ENCODE measurements at places on chromosomes 3 and 15.

GRCh38 chr3:121793078-121793477, 41.8 kb downstream of the IQCB1 start:
- DNase-seq = no peak

- DNase-seq = no peak
These were observed 97.5 kb downstream of the IGF1R start for GRCh38 chr15:98745650-98746374.

DNA sequence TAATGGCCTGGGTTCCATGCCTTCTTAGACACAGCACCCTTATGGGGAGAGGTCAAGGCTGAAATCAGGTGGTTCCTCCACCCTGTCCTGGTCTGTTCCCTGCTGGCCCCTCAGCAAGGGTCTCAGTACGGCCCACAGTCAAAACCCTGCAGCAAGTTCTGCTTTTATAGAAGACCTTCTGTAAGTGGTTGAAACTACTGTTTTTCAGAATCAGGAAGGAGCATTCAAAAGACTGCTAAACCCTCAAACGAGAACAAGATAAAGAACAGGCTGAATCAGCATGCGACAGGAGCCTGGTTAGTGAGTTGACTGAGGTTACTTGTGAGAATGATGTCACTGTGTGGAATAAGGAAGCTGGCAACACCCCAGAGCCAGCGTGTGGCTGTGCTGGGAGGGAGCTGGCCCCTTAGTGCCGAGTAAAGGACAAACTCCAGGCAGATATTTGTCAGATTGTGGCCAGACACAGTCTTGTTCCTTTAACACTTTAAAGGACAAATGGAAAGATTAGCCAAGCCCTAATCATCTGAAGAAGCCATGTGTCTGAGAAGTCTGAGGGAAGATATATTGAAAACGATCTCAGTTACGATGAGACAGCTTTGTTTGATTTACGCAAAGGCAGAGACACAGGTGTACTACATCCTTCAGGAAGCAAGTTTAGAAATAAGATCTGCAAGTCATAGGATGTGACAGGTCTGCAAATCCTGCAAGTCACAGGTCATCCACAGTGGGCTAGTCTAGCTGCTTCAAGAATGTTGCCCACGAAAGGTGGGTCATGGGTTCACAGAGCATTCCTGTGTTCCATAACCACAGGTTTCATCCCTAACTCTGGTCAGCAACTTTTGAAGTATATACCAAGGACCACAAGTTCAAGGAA, 54.0 kb downstream of the B3GNT5 start:
- DNase-seq = peak; percentile 64

DNA sequence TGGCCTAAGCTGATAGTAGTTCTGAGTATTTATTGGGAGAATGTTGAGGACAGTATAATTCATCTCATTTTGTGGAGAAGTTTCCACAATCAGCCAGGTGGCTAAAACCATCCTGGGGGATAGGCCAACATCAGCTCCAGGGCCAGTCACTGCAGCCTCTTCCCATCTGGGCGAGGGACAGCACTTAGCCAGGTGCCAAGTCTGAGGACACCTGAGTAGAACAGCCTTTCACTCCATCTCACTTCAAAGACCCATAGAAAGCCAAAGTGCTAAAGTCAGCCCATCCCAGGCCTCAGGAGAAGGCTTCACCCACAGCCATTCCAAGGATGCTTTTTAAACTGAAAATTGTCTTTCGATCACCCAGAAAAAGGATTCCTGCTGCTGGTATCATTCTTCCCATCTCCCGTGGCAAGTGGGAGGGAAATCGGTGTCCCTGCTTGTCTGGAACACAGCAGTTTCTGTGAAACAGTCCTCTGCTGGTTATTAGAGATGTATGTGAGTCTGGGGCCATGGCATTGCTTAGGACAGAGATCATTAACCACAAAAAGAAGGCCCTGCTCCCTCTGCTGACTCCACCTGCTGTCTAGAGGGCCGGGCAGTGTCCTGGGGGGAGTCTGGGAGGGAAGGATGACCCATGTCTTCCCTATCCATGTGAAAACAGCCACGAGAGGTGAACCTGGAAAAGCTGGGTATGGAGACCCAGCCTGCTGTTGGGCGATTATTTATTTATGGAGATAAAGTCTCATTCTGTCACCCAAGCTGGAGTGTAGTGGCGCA, 9.6 kb downstream of the CALML4 start:
- DNase-seq = no peak

- DNase-seq = no peak
These were observed 696.3 kb downstream of the NR2F2 start for GRCh38 chr15:97026781-97027180.

DNA sequence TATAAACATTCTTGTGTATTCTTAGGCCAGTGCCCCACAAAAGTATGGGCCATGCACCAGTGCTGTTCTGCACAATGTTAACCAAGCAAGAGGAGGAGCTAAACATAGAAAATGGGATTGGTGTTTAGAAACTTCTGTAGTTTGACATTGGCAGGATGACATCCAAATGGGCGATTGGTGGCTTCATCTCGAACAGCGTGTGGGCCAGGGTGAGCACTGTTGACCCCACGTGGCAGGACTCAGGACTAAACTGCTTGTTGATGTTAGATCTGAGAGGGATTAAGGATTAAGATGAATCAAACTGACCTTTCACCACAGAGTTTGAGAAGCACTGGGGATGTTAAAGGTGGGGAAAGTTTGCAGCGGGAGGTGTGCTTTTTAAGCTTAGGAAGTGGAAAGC, 31.9 kb downstream of the ZNF710 start:
- DNase-seq = no peak

- DNase-seq = no peak
These were observed 9.3 kb downstream of the COLQ start for GRCh38 chr3:15512166-15512565.

- no peak for DNase-seq
These were observed 58.9 kb downstream of the TMEM41A start for GRCh38 chr3:185439745-185440466.

GRCh38 chr3:126158912-126159454, 21.4 kb downstream of the ALDH1L1 start:
- no peak for DNase-seq

- no peak for DNase-seq
These were observed 22.9 kb downstream of the CTXND1 start for GRCh38 chr15:80228959-80229610.

DNA sequence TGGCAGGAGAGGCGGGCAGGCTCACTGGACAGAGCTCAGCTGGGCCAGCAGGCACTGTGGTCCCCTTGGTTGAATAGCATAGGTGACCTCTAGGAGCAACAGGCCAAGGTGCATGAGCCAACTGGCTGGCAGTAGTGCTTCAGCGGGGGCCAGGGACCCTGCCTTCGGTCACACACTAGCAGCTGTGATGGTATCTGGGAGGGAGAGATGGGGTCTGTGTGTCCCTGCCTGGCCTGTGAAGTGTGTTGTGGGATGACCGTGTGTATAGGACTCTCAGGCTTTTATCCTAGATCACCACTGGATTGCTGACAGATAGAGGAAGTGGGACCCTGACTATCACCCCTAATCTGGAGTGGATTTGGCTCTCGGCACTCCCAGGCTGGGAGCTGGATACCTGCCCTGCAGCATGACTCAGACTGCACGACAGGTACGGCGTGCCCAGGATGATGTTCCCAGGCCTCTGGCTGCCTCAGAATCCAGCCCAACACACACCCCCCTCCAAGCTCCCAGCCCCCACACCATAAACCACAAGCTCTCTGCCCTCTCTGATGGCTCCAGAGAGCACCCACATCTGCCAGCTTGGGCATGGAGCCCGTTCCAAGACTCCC, 7.8 kb downstream of the RPS17 start:
- no peak for DNase-seq

DNA sequence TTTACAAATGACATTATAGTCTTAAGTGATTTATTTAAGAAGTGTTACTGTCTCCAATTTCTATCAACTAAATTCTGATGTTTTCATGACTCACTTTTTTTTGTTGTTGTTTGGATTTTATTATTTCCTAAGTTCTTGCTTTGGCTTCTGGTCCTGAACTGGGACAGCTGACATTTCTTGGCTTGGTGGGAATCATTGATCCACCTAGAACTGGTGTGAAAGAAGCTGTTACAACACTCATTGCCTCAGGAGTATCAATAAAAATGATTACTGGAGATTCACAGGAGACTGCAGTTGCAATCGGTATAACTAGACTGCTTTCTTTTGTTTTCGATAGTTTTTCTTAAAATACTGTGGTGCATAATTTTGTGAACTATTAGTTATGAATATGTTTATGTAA, 47.5 kb downstream of the ASTE1 start:
- DNase-seq = no peak

DNA sequence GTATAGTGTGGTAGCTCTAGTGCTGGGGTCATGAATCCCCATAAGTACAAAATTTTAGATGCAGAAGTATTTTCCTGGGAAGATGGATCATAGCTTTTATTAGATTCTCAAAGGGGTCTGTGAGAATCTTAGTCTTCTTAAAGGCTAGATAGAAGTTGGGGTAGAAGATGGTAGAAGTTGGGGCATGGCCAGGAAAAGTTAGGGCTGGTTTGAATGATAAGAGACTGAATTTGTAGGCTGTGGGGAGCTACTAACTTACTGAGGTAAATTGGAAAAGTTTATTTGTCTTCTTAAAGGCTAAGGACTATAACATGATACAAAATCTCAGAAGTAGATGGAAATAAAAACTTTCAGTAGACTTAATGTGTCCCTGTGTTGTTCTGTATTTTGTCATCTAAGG, 1.6 kb upstream of the UBE2Q2 start:
- no peak for DNase-seq

- no peak for DNase-seq
These were observed 59.9 kb downstream of the ARHGEF26 start for GRCh38 chr3:154180836-154181691.

GRCh38 chr3:188266562-188267274, 112.8 kb downstream of the LPP start:
- DNase-seq = no peak

GRCh38 chr3:111979434-111980038, 710 bp downstream of the ABHD10 start:
- DNase-seq = peak; percentile 25

DNA sequence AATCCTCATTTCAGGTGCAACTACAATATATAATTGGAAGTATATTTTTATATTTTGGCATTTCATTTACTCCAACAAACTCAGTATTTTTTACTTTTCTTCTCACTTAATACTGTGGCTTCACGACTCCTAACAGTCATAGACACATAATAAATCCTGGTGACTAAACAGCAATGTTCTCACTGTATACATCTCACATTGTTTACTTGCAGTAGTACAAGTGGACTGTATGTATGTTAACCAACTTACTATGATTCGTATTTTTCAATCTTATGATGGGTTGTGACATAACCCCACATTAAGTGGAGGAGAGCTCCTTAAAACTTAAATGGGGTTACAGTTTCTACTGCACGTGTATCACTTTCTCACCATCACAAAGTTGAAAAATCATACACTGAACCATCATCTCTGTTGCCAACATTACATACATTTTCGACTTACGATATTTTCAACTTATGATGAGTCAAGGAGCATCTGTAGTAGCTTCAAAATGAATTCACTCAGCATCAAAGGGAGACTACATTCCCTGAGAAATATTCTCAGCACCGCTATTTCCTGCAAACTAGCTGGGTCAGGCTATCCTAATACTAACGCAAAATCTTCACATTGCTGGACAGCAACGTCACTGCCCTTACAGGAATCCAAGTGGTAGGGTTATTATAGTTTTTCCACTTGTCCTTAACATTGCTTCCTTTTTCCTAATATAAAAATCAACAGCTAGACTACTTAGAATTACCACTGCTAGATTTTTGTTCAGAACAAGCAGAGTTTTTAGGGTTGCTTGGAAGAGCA, 7.3 kb downstream of the ADAM10 start:
- DNase-seq = no peak

- no peak for DNase-seq
These were observed 232.0 kb downstream of the CD47 start for GRCh38 chr3:107858876-107859275.

GRCh38 chr15:80216141-80216540, 35.9 kb downstream of the CTXND1 start:
- DNase-seq = no peak

DNA sequence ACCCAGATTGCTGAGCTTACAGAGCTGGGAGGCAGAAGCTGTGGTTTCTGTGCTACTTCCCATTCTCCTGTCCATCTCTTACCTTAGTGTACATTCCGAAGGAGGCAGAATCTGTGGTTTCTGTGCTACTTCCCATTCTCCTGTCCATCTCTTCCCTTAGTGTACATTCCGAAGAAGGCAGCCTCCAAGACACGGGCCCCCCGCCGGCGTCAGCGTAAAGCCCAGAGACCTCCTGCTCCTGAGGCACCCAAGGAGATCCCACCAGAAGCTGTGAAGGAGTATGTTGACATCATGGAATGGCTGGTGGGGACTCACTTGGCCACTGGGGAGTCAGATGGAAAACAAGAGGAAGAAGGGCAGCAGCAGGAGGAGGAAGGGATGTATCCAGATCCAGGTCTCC, 11.2 kb downstream of the NUTM1 start:
- no peak for DNase-seq

DNA sequence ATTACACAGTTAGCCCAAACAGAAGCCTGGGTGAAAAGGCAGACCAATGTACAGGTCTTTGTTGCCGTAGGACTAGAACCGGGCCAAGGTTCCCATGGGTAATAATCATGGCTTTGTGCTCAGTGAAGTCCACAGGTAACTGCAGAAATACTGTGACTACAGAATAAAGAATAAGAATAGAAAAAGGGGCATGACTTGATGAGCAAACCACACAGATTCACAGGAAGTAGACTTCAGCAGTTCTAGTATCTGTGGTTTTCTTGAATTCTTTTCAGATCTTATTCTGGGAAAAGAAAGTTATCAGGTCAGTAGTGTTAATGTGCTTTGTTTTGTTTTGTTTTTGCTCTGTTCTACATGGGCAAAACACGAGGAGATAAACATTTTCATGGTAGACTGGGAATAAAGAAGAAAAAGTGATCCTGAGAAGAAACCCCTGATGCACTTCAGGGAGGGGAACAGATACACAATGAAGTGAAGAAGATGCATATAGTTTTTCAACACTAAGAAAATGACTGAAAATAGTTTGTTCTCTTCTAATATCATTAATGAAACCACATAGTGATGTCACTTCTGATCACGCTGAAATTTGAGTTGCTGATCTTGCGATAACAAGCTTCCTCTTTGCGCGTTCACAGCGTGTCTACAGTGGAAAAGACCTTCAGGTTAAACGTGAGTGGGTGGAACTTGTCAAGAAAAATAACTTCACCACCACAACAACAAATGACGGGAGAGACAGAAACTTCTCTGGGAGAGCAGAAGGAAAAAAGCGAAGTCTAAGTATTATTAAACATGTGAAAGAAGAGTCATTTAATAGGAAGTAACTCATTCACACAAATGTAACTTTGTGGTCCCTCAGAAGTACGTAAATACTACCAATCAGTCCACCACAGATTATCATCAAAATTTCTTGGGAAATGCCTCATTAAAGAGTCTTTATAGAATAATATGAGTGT, 315.8 kb upstream of the SATB1 start:
- DNase-seq = peak; percentile 88

DNA sequence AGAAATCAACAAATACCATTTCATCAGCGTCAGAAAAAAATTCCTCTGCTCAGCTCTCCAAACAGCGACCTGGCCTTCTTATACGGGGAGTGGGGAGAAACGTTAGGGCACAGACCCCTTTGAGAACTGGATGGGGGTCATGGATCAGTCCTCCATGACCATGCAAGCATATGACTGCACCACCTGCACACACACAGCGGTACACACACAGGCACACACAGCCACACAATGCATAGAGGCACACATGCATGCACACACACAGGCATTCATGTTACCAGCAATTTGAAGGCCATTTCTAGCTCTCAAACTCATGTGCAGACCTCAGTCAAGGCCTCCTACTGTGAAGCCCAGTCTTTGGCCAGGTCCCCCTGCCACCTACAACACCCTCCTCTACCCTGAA, 50.2 kb downstream of the SLC41A3 start:
- no peak for DNase-seq

Data from activated CD4-positive, alpha-beta T cell treated with anti-CD3 and anti-CD28 coated beads, Interleukin-2, Interleukin-6, amounts not matched to agents 100 ng/mL and 50 ng/mL, durations not matched to agents 16 hours and 8 hours (primary cell).